ENCODE measurements at places on chromosomes 3 and 15.

GRCh38 chr3:164186095-164186494 is 892.2 kb downstream of the SI start:
- no peak for DNase-seq

DNA sequence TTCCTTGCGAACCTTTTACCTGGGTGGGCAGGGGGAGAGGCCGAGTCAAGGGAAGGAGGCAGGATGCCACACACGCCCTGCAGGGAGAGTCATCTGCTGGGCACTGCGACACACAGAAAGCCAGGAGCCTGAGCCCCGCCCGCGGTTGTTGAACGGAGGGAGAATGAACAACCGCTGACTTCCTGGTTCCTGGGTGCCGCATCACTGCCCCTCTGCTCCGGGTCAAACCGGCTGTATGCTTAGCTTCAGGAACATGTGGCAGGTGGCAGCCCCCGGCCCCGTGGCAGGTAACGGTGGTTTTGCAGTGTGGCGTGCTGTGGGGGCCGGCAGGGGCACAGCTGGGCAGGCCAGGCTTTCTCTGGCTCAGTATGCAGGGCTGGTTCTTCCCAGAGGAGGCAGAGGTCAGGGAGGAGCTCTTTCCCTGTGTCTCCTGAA is 33.4 kb downstream of the APBA2 start:
- peak; percentile 56 for DNase-seq

GRCh38 chr3:194532591-194532990 is 45.8 kb upstream of the ATP13A3 start:
- DNase-seq, result no peak

DNA sequence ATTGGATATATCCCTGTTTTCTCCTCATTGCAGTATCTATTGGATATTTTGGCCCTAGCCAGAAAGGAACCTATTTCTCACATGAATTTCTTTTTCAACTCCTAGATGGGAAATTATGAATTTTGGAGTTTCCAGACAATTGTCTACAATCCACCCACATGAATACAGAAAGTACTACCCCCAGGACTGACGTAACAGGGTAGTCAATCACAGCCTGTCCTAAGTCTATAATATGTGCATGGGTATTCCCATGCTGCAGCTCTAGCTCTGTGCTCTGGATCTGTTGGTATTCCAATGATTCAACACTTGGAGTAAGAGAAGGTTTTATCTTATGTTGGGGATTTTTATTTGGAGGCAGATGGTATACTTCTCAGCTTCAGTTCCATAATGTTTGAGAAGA is 393.1 kb upstream of the ARRDC4 start:
- DNase-seq, result no peak

DNA sequence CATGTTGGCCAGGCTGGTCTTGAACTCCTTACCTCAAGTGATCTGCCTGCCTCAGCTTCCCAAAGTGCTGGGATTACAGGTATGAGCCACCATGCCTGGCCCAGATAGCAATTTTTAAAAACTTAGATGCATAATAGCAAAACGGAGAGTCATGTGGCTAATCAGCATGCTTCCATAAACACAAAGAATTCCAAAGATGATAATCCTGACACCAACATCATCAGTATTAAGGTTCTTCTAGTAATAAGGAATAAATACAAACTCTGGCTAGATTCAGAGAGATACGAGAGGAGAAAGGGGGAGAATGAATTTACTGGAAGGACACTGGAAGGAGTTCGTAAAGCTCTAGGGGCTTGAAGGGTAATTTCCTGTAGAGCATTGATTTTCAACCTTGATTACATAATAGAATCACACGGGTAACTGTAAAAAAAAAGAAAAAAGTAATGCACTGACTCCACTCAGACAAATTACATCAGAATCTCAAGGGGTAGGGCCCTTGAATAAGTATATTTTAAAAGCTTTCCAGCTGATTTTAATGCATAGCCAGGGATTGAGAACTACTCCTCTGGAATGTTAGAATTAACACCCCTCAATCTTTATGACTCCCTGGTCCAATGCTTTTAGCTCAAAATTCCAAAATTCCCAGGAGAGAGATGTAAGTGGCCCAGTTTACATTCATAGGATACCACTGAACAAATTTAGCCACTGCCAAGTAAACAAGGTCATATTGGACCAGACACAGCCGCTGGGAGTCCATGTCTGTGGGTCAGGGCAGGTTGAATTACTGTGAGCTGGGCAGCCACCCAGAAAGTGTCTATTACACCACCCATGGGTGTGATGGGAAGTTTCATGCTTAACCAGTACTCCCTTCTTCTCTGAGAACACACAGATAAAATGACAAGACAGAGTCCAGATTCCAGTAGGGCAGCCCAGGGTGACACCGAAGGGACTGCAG is 243.9 kb downstream of the TBL1XR1 start:
- DNase-seq, result no peak

GRCh38 chr3:28449398-28449797 is 100.8 kb upstream of the AZI2 start:
- no peak for DNase-seq

- no peak for DNase-seq
Observed at GRCh38 chr15:87403973-87404372, 852.6 kb downstream of the NTRK3 start.

GRCh38 chr15:63556246-63556645 is 40.9 kb upstream of the FBXL22 start:
- no peak for DNase-seq

DNA sequence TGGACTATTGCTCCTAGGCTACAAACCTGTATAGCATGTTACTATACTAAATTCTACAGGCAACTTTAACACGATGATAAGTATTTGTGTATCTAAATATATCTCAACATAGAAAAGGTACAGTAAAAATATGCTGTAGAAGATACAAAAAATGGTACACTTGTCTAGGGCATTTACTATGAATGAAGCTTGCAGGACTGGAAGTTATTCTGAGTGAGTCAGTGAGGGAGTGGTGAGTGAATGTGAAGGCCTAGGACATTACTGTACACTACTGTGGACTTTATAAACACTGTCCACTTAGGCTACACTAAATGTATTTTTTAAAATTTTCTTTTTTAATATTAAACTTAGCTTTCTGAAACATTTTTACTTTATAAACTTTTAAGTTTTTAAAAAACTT is 140.5 kb upstream of the SGO1 start:
- DNase-seq, result no peak

DNA sequence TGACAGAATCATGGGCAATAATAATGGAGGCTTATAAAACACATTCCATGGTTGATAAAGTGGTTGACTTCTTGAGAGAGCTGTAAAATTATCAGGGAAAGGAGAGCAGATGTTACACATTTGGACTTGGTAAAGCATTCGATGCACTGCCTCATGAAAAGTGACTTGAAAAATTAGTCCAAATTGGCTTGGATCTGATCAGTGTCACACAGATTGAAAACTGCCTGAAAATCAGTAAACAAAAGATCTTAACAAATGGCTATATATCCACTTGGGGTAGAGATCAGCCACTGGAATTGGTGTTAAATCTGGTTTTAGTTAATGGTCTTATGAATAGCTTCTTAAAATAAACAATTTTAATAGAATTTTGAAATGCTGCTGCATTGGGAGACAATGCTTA is 20.3 kb downstream of the SHOX2 start:
- DNase-seq, result no peak

GRCh38 chr3:141009496-141009895 is 41.7 kb upstream of the SPSB4 start:
- DNase-seq, result no peak

- DNase-seq, result no peak
Observed at GRCh38 chr3:87072446-87072845, 81.5 kb upstream of the VGLL3 start.

GRCh38 chr3:16740515-16740914 is 135.3 kb upstream of the DAZL start:
- no peak for DNase-seq

GRCh38 chr15:99708563-99708962 is 24.7 kb downstream of the LYSMD4 start:
- no peak for DNase-seq

GRCh38 chr15:67835297-67836133 is 4.3 kb downstream of the RNU6-1 start:
- DNase-seq, result peak; percentile 73

GRCh38 chr3:47193871-47194859 is 30.3 kb upstream of the SETD2 start:
- DNase-seq, result no peak

- DNase-seq, result no peak
Observed at GRCh38 chr15:92930776-92931175, 30.7 kb downstream of the CHD2 start.

GRCh38 chr15:77546050-77546501 is 86.6 kb downstream of the LINGO1 start:
- peak; percentile 53 for DNase-seq

DNA sequence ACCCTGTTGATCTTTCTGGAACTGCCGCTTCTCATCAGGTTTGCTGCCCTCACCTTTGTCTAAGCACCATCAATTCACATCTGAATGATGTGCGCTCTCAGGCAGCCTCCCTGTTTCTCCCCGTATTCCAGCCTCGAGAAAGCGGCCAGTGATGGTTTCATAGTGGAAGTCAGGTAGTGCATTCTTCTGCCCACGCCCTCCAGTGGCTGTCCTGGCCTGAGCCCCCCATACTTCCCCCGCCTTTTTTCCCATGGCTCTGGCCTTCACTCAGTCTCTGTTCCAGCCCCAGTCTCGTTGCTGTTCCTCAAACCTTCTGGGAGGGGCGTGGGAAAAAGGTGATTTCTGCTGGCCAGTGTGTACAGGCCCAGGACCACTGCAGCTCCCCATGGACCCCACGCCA is 101.3 kb downstream of the ASB7 start:
- no peak for DNase-seq

DNA sequence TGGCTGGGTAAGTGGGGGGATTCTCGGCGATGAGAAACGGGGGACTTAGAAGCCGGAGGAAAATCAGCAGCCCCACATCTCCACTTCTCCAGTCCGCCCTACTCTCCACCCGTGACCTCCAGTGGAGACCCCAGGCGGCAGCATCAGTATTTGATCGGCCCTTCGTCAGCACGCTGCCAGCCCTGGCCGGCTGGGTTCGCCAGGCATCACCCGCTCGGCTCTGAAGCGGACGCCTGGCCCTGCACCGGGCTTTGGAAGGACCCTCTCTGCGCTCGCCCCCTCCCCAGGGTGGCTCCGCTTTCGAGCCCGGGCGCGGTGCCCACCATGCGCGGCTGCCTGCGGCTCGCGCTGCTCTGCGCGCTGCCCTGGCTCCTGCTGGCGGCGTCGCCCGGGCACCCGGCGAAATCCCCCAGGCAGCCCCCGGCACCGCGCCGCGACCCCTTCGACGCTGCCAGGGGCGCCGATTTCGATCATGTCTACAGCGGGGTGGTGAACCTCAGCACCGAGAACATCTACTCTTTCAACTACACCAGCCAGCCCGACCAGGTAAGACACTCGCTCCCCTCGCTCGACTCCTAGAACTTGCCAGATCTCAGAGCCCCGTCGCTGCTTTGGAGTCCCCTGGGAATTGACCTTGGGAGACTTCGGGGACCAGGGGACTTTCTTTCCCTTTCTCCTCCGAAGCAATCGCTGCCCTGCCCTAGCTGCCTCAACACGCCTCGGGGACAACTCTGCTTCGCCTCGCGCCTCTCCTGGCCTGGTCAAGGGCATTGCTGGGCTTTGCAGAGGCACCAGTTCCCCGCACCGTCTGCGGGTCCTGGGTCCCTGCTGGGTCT is 561 bp downstream of the SIDT1 start:
- no peak for DNase-seq

DNA sequence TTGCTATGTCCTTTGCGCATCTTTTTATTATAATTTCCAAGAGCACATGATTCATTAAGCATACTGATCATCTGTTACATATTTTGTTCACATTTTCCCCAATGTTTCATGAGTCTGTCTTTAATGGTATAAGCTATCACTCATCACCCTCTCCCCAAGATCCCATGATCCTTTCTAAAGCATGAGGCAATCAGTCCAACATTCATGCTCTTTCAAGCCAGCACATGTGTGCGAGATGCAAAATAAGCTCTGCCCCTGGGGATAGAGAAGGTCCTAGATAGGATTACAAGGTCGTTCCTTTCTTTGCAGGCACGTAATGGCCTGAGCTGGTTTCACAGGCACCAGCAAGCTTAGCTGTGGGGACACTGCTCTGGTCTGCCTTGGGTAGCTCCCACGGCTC is 32.2 kb upstream of the B3GNT5 start:
- no peak for DNase-seq

DNA sequence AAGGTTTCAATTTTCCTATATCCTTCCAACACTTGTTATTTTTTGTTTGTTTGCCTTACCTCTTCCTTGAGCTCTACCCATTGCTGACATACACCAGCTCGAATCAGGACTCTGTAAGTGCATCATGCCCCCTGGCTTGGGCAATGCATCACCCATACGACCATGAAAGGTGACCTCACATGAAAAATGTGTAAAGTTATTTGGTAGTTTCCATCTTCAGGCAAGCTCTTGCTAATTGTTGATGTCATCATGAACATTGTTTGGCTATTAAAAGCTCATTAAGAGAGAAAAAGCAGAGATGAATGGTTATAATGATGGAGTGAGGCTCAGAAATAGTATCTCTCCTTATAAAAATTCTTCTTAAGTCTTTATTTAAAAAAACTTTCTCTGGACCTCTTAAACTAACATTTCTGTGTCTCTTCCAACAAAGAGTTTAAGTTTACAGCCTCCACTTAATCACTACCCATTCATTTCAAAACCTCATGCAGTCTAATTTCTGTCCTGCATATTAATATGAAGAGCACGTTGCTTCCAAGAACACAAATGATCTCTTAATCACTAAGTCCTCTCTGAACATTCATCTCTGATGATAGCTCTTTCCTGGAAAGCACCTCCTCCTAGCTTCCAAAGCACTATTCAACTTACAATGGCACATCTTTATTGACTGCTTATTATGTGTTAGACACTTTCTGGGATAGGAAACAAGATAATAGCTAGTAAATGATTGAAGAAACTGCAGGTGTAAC is 236.3 kb downstream of the NFKBIZ start:
- no peak for DNase-seq

GRCh38 chr3:181936774-181937173 is 225.0 kb downstream of the SOX2 start:
- no peak for DNase-seq

- no peak for DNase-seq
Observed at GRCh38 chr15:73357999-73358665, 10.6 kb downstream of the HCN4 start.

- no peak for DNase-seq
Observed at GRCh38 chr15:85725564-85725963, 69.2 kb downstream of the KLHL25 start.

GRCh38 chr3:18111796-18112232 is 313.3 kb downstream of the SATB1 start:
- no peak for DNase-seq

- no peak for DNase-seq
Observed at GRCh38 chr15:43799945-43800285, at the start of gene SERINC4. TSS of gene SERINC4 (minus strand) at chr15:43800220. CDS start at chr15:43799986, 234 bp downstream.
